ENCODE measurements at places on chromosomes 3 and 15.

DNA sequence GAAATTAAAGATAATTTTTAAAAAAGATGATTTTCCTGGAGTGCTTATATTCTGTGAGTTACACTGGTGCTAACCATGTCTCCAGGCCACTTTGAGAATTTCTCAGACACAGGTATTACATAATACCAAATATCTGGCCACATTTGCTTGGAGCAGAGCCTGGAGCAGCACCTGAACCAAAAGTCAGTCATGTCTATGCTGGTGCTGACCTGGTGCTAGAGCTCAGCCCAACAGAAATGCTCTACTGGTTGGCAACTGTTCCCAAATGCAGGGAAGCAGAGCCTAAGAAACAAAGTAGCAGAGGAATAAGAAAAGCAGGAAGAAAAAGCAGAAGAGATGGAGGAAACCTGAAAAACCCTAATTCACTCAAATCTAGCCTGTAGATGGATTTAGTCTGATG is 135.7 kb upstream of the SLC7A14 start:
- DNase-seq: no peak

DNA sequence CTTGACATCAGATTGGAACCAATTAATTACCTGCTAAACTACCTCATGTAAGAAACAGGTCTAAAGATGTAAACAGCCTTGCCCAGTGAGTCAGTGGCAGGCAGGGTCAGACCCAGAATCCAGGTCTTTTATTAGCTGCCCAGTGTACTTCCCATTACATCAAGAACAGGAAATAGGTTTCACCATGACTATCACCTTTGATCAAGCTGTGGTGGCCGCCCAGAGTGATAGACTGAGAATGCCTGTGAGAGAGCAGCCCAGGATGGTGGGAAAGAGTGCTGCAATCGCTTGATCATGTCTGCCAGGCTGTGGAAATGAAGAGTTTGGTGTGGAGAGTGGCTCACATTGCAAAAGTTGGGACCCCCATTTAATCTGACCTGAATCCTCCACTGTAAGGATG is 61.3 kb upstream of the PIAS1 start:
- DNase-seq: no peak

DNA sequence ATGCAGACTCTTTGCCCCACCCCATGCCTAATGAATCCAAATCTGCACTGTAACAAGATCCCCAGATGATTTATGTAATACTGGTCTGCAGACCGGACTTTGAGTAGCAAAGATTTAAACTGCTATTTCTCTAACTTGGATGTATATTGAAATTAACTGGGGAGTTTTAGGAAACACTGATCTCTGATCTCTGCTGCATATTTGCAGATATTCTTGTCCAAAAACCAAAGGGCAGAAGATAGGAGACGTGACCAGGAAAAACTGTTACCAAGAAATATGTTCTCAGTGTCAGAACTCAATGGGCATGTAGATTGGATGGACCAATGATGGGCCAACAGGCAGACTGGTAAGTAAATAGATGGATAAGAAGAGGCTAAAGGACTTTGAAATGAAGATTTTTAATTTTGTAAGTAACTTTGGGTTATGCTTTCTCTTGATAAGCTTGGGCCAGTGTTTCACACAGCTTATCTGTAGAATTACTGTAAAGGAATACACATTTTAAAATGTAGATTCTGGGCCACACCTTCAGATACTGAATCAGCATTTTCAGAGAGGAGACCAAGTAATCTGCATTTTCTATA is 64.5 kb upstream of the TP63 start:
- no peak for DNase-seq

GRCh38 chr3:97958396-97958795 is 13.8 kb downstream of the RIOX2 start:
- DNase-seq: peak; percentile 83

GRCh38 chr3:192812743-192813383 is 85.5 kb upstream of the FGF12 start:
- peak; percentile 59 for DNase-seq

GRCh38 chr3:25533399-25533798 is 105.3 kb downstream of the RARB start:
- DNase-seq: no peak

DNA sequence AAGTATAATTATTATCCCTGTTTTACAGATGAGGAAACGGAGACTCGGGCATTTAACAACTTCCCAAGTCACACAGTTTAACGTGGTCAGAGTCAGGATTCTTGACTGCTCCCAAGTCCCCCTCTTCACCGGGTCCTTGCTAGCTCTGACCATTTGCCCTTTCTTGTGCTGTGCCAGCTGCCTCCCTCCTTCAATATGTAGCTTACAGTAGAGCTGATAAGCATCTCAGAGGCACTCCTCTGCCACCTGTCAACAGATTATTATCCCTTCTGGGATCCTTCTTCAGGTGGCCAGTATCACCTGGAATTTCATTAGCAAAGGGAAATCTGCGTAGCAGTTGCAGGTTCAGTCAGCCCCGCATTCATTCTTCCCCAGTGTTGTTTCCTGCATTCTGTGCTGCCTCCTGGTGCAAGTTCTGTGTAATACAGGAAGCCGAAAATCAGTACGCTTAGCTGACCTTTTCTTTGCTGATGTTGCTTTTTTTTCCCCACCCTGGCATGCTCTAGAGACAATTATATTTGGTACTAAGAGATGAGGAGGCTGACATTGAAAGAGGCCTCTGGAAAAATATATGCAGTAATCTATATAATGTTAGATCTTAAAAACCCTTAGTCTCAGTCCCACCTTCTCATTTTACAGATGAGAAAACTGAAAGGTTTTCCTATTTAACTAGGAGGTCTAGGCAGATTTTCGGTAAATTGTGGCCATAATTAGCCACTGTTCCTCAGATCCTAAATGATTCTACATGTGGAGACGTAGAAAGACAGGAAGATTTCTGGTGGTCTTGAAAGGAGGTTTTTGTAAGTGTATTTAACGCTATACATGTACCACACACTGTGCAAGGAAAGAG is 24.8 kb downstream of the TMOD2 start:
- DNase-seq: peak; percentile 59

All from amniotic epithelial cell (primary cell).